ENCODE measurements at places on chromosomes 13 and 19.

GRCh38 chr13:57630661-57631595 is 616 bp upstream of the PCDH17 start:
- DNase-seq, result no peak

DNA sequence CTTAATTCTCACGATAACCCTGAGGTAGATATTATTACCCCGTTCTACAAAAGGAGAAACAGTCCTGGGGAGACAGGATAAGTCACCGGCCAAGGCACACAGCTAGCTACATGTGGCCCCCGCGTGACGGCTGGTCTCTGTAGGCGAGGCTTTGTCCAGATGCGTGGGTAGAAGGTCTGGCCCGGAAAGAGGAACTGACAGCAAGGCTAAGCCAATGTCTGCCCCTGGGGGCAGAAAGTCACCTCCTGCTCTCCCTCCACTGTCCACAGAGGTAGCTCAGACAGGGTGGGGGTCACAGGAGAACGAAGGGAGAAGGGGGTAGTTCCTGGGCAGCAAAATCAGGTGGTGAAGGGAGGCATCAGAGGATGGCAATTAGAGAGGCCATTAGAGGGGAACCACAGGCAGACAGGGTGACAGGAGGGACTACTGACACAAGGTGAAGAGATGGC is 1.8 kb downstream of the APOC4 start:
- DNase-seq, result no peak

- no peak for DNase-seq
These were observed at the start of gene NFIC for GRCh38 chr19:3365836-3366752. NFIC (plus strand) TSS chr19:3366583; CDS start chr19:3366637, 54 bp downstream.

GRCh38 chr19:49555600-49556411 is 24.6 kb downstream of the NOSIP start:
- peak; percentile 80 for DNase-seq

DNA sequence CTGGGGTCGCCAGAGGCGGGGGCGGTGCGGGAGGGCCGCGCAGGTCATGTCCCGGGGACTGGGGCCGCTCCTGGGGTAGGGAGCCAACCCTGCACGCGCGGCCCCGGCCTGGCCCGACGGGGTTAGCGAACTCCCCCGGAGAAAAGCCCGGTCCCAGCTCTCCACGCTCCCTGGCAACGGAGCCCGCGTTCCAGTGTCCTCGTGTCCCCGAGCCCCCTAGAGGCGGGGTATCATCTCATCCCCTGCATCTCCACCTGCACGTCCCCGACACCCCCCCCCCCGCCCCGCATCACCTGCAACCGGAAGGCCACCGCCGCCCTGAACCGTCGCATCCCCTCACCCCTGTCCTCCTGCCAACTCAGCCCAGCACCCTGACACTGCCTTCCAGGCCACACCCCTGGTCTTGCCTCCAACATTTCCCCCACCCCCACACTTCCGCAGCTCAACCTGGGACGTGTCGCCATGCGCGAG is 2.7 kb downstream of the WDR88 start:
- peak; percentile 27 for DNase-seq

DNA sequence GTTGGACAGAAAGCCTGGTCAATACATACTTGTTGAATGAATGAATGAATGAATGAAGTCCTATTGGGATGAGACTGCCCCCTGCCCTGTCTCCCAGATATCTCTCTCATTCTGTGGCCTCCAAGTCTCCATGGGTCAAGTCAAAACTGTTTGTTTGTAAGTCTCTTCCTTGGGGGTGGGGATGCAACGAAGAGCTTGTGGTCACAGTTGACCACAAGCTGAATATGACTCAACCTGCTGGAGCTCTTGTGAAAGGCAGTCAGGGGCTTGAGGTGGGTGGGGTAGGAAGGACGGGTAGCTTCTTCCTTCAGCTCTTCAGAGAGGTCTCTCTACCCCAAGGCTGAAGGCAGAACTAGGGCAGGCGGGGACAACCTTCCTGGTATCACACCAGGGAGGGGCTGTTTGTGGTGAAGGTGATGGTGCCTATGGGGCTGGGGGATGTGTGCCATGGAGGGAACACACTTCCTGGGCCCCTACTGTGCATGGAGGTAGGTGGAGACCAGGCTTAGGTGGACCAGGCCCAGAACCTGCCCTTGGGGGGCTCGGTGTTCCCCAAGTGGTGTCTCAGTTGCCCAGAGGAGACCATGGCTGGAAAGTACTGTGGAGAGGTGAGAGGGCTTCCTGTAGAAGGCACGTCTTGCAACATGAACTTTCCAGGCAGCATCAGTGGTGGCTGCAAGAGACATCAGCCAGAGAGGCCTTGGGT is 8.0 kb downstream of the MYO1F start:
- peak; percentile 14 for DNase-seq

- DNase-seq, result no peak
These were observed 29.4 kb downstream of the RFXAP start for GRCh38 chr13:36848199-36848982.

GRCh38 chr19:12785431-12786031 is 5.8 kb upstream of the JUNB start:
- DNase-seq, result no peak

- no peak for DNase-seq
These were observed 287.3 kb upstream of the MAB21L1 start for GRCh38 chr13:35763782-35764123.

DNA sequence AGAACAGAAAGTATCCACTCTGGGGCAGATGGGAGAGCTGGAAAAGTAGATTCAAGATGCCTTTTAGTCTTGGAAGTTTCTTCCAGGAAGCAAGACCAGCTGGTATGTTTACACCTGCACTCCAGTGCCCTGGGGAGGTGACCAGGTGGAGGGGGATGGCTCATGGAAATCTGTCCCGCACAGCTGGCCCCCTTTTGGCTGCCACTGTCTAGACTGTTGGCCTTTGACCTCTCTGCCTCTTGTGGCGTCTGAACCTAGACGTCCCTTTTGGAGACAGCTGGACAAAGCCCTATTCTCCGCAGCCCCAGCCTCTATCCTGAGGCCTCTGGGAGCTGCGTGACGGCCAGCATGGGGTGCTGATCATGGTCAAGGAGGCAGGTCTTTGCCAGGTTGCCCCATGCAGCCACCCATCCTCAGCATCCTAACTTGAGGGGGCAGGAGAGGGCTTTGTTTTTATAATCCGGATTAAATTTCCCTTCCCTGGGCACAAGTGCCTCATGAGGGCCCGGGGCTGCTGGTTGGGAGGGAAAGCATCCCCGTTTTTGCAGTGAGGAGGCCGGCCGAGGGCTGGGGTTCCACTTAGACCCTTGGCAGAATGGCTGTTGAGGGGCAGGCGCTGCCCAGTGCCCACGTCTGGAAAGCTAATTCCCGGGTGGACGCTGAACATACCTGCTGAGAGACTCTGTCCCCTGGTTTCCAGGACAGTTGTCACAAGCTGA is 17.3 kb upstream of the GDF15 start:
- no peak for DNase-seq

DNA sequence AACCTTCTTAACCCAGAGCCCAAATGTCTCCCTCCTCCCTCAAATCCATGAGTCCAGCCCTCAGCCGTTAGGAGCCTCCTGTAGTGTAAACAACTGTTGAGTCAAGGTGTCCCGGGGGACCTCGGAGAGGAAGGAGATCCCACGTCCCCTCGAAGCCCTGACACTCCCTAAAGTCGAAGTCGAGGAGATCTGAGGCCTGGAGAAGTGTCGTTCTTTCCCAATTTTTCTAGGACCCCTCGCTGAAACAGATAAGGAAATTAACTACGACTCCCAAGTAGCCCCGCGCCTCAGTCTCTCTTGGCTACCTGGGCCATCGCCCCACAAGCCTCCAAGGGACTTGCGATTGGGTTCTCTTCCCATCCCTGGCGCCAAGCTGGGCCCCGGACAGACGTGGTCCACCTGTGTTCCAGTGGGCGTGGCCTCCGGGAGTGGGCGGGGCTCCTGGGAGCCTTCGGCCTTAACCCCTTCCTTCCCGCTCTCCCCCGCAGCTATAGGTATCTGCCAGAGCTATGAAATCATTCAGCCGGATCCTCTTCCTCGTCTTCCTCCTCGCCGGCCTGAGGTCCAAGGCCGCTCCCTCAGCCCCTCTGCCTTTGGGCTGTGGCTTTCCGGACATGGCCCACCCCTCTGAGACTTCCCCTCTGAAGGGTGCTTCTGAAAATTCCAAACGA is 869 bp downstream of the GFY start:
- peak; percentile 46 for DNase-seq

GRCh38 chr19:12792853-12793289 is 1.6 kb downstream of the JUNB start:
- no peak for DNase-seq

- DNase-seq, result no peak
These were observed 38.7 kb upstream of the CYSLTR2 start for GRCh38 chr13:48615049-48615448.

DNA sequence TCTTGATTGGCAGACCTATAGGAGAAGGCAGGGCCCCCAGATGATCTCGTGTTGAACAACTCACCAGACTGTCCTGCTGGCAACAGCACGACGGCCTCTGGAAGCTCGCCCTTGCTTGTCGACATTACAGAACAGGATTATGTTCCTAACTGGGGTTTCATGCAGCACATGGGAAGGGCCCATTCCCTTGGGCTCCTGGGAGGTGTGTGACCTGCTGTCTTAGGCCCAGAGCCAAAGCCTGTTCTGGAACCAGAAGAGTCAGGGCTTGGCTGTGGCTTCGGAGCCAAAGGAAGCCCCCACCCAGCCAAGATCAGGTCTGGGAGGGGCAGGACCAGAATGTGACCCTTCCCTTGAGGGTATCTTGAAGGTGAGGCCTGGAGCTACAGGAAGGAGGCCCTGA is 36.9 kb downstream of the RGCC start:
- DNase-seq, result no peak
